ENCODE measurements at places on chromosomes 3 and 15.

DNA sequence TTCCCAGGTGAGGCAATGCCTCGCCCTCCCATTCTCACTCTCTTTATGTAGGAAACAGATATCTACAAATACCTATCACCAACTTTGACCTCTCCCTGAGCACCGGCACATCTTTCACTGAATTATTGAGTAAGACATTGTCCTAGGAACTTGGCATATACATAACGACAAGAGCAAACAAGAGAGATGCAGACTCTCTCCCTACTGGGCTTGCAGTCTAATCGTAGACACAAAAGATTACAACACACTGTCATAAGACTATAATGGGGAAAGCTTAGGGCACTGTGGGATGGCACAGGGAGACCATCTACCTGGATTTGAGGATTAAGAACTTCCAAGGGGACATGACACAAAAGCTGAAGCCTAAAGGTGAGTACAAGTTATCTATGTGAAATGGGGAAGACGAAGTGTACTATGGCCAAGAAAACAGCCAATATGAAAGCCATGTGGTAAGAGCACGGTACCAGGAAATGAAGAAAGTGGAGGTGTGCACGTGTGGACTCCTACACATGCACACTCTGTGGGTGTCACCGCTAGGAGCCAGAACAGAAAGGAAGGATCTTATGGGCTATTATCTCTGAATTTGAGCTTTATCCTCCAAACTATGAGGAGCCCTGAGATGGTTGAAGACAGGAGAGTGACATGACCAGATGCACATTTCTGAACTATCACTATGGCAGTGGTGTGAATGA is 218.8 kb upstream of the STRIT1 start:
- DNase-seq = no peak

DNA sequence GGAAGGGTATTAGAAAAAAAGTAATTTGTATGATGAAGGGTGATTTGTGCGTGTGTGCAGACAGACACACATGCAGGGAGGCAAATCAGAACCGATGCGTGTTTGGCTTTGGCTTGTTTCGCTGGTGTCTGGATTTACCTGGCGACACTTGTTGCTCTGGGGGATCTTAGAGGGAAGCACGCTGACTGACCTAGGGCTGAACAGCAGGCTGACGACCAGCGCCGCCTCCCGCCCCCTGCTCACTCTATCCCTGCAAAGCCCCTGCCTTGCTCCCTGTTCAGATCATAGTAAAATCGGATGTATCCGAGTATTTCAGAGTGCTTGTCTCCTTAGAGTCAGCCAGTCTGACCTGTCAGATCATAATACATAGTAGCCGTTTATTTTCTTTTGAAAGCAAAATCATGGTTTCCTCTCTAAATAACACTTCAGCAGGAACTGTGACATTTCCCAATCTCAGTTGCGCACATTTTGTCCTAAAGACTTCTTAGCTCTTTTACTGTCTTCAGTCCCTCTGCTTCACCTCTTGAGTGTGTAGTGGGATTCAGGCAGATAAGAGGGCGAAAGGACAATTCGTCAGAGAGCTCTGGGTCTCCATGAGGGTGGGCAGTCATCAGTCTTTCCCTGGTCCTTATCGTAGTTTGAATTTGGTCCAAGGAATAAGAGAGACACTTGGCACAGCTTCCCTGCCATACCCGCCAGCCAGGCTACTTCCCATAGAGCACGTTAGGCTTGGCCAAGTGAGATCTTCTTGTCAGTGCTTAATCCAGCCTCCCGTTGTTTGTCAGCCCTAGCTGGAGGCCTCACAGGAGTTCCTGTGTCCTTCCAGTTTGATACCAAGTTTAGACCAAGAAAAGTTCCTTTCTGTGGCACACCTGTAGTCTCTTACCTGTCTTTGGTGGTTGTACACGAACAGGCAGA is 97.4 kb downstream of the PGPEP1L start:
- DNase-seq = no peak

- DNase-seq = no peak
Measured at GRCh38 chr3:42537350-42537749, 34.9 kb downstream of the VIPR1 start.

DNA sequence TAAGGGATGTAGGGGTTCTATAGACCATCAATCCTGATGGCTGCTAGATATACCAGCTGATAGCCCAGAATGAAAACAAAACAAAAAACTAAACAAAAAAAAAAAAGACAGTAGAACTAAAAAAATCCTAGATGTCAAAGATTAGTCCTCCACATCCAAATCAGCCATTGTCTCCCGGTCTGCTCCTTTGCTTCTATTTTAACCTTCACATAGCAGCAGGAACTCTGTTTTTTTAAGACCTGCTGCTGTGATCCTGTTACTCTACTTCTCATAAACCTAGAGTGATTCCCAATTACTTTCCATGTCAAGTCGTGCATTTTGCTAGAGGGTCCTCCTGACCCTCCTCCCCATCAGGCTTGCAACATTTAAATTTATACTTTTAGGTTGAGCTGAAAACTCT is 2.5 kb downstream of the IFT122 start:
- DNase-seq = no peak

DNA sequence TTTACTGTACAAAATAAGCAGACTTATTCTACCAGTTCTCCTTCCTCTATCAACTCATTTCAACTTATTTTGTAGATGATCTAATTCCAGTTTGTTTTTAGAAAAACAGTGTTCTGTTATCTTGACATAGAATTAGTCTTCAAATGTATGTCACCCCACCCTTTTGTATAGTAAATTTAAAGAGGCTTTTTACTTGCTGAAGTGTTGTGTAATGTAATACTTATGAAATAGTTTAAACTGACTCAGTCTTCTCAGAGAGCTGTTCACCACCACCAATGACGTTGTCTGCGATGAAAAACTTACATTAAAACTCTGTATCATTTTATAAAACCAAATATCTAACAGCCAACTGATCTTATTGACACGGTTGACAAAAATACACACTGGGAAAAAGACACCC is 82.9 kb downstream of the RAP2B start:
- no peak for DNase-seq

GRCh38 chr3:183265834-183266417 is 12.9 kb downstream of the B3GNT5 start:
- no peak for DNase-seq

DNA sequence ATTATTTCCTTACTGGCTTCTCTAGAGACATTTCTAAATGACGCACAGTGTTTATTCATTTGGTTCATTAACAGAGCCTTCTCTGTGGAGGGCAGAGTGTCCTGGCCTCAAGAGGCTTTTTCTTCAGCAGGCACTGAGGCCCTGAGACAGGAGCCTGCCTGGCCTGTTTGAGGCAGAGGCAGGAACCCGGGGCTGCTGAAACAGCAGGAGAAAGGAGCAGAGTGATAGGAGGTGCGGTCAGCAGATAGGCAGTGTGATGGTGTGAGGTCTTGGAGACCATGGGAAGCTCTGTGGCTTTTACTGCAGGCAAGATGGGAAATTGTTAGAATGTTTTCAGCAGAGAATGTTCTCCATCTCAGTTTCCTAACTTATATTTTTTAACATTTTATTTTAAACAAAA is 358.2 kb downstream of the FEZF2 start:
- DNase-seq = no peak

DNA sequence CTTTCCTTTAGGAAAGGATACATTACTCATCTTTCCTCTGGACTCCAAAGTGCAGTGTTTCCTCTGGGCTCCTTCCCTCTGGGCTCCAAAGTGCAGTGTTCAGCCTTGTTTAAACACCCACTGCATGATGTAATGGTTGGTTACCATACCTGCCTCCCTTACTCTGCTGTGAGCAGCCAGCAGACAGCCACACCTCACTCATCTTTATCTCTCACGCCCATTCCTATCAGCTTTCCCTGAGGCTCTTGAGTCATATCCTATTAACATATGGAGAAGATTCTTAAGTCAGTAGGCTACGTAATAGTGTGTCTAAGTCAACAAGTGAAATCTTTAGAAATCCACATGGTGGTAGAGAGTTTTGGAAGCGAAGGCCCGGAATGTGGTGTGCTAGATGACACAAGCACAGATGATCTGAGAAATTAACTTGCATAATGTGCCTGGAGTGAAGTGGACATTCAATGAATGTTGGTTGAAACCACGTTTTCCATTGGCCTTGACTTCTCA is 97.2 kb upstream of the CTNNB1 start:
- no peak for DNase-seq

GRCh38 chr3:128160661-128161060 is 7.4 kb downstream of the EEFSEC start:
- DNase-seq = no peak

DNA sequence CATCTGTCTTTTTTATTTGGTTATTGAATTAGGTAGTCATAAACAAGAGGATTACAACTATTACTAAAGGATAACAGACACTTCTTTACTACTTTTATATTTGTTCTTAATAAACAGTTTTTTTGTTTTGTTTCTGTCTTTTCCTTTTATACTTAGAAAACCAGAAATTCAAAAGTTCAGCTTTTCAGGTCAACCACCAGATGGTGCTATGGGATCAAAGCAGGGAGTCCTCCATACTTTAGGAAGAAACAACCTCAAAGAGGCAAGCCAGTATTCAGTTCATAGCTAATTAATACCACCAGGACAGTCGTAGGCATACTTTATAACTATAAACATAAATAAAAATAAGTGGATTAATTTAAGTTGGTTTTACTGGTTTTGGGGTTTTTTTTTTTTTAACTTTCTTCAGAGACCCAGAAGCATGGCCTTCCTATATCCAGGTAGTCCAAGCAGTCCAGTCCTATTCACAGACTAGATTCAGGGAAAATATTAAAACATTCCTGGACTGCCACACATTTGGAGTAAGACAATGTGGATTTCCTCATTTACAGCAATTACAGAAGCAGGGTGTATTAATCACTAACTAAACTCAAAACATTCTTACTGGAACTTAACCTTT is 16.0 kb upstream of the EID1 start:
- no peak for DNase-seq

DNA sequence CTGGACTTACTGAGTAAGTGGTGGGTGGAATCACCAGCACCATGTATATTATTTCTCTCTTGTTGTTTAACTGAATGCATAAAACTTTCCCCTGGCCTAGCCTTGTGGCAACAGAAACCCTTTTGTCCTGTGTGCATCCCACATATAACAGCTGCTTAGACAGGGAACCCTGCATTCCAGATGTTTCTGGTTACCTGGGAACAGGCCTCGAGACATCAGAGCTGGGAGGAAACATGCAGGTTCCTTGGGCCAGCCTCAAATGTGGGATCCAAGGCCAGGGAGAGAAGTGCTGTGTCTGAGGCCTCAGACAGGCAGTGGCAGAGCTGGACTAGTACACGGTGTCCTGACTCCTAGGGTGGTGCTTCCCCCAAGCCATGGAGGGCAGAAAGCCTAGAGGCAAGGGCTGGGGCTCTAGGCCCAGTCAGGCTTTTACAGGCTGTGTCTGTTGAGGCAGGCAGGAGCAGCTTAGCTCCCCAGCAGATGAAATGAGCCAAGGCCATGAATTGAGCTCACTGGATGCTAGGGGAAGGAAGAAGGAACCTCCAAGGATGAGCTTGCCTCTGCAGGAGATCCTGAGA is 57.7 kb downstream of the ITGA11 start:
- DNase-seq = no peak

- no peak for DNase-seq
Measured at GRCh38 chr15:63436872-63437375, 55.3 kb upstream of the CA12 start.

GRCh38 chr15:64387562-64388168 is at the start of gene TRIP4:
TRIP4 (plus strand) TSS chr15:64387836; CDS start chr15:64387864, 28 bp downstream.
- peak; percentile 97 for DNase-seq

DNA sequence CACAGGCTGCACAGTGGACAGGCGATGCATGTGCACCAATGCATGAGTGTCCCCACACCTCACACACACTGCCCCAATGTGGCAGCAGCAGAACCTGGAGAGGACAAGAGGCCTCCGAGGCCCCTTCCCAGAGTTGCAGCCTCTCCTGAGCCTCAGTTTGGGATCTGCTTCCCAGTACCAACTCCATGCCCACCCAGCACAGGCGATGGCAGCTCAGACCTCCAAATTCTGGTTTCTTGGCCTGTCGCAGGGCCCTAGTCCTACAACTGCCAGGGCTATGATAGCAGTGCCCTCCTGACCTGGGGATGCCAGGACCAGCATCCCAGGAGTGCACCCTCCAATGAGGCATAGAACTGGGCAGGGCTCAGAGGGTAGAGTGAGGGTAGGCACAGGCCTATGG is 19.9 kb downstream of the ADAMTS7 start:
- DNase-seq = no peak

DNA sequence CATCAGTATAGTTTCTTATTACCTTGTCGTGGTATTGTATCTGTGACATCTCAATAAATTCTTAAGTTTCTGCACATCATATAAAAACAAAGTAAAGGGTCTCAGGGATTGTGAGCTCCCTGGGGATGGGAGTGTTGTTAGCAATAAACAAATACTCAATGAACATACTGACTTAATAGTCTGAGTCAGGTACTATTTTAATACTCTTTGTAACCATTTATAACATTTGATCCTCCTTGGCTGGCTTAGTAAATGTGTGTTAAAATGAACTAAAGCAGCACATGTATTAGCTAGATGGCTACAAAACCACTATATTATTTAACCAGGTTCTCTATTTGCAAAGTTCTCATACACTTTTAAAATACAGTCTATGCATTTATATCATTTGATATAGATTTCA is 1.8 kb downstream of the ICE2 start:
- DNase-seq = no peak

- no peak for DNase-seq
Measured at GRCh38 chr3:29334706-29335105, 53.8 kb downstream of the RBMS3 start.

DNA sequence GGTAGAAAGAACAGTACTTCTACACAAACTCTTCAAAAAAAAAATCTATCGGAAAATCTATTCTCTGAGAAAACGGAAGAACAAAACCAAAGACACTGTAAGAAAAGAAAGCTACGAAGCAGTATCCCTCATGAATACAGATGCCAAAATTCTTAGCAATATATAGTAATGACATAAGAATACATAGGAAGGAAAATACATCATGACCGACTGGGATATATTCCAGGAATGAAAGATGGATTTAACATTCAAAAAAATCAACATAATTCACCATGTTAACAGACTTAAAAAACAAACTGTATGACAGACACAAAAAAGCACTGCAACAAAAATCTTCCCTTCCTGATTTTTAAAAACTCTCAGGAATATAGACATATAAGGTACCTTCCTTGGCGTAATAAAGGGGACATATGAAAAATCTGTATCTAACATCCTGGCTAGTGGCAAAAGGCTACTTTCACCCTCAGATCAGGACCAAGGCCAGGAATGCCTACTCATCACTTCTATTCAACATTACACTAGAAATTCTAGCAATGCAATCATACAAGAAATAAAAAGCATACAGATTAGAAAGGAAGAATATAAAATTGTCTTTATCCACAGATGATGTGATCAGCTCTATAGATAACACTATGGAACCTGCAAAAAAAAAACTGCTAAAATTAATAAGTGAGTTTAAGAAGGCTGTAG is 77.6 kb upstream of the XXYLT1 start:
- DNase-seq = no peak

GRCh38 chr3:15385901-15386653 is 41.3 kb downstream of the METTL6 start:
- no peak for DNase-seq

DNA sequence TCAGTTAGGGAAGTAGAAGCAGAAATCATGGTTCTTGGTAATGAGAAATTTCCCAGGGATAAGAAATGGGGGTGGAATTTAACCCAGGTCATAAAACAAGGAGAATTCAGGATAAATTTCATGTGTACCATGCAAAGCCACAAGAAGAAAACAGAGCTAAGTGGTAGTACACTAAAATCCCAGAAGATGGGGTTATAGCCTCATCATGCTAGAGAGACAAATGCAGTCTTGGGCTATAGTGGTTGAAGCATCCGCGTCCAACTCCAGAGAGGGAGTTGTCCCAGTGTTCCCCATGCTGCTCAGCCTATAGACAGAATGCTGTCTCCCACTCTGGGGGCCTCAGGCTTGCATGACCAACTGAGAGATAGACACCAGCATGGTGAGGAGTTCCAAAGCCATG is 36.2 kb upstream of the CLRN1 start:
- no peak for DNase-seq

Data from glutamatergic neuron (in vitro differentiated cells).